Hematopoietic multipotent progenitor cell treated with erythropoietin and hydrocortisone succinate and interleukin-3 and kit ligand, for 15 days (in vitro differentiated cells): ENCODE measurements at places on chromosomes 3 and 15.

DNA sequence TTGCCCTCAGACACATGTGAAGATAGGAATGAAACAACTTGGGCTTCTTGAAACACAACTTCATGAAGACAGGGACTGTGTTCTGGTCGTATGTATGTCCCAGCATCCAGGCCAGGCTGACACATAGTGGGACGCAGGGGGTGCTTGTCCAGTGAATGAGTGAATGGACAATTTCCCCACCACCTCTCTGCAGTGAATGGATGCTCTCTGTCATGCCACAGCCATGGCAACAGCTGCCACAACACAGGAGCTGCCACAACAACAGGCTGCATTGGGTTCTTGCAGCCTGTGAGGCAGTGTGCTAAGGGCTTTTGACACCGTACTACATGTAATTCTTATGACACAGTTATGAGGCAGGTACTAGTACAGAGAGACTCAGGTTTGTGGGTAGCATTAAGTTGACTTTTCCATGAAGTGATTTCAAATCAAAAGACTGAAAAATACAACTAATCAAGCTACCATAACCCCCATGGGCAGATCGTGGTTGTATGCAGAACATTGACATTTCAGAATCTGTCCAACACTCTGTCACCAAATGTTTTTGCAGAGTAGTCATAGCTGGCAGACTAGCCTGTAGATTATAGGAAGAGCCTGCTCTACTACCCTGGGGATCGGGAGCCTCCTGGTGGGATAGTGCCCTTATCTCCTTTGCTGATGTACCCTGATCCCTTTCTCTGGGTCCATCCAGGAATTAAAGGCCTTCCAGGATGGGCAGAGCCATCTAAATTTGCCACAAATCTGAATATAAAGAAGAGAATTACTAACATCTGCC lies 40.8 kb downstream of the CLSTN2 start:
- no peak for DNase-seq

GRCh38 chr15:37109872-37110572 lies 9.7 kb upstream of the MEIS2 start:
- DNase-seq: no peak

DNA sequence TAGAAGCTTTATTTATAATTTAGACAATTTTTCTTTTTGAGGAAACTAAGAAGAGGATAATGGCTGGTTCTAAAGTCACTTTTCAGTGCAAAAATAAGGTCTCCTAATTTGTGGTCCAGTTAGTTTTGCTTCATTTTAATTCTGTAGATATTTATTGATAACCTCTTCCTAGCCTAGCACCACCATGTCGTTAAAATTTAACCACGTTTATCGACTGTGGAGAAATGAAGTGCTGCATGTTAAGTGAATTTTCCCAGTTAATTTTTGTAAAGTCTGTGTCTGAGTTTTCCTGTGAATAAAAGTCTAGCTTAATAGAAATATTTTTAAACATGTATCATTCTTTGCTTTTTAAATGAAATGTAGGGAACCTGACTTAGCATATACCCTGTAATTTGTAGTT lies 16.7 kb downstream of the LRRC28 start:
- DNase-seq: no peak

DNA sequence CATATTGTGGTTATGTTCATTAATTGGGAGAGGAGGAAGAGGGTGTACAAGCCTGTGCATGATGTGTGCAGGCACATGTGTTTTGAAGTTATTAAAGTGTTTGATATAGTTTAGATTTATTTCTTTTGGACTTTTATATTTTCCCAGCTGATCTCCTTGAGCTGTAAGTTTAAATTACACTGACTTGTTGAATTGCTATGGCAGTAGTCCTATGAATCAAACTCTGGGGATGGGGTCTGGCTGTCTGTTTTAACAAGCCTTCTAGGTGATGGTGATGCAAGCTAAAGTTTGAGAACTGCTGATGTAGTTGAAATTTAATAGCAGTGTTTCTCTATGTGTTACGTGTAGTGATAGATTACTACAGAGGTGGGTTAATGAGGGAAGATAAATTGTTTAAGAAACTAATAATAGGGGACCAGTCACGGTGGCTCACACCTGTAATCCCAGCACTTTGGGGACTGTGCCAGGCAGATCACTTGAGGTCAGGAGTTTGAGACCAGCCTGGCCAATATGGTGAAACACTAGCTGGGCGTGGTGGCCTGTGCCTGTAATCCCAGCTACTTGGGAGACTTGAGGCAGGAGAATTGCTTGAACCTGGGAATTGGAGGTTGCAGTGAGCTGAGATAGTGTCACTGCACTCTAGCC lies 7.0 kb downstream of the ARIH1 start:
- no peak for DNase-seq

GRCh38 chr15:85657132-85657531 lies 137.6 kb downstream of the KLHL25 start:
- no peak for DNase-seq

GRCh38 chr3:129281726-129282125 lies 3.1 kb downstream of the HMCES start:
- DNase-seq: no peak

DNA sequence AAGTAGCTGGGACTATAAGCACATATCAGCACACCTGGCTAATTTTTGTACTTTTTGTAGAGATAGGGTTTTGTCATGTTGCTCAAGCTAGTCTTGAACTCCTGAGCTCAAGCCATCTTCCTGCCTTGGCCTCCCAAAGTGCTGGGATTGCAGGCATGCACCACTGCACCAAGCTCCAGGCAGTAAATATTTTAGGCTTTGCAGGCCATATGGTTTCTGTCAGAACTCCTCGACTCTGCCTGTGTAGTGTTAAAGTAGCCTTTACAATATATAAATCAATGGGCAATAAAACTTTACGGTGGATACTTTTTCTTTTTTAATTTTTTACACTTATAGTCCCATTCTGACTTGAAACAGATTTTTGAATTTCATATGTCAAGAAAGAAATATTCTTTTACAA lies 41.6 kb downstream of the DAG1 start:
- DNase-seq: no peak

GRCh38 chr3:187662848-187663409 lies 7.3 kb downstream of the SST start:
- DNase-seq: no peak

DNA sequence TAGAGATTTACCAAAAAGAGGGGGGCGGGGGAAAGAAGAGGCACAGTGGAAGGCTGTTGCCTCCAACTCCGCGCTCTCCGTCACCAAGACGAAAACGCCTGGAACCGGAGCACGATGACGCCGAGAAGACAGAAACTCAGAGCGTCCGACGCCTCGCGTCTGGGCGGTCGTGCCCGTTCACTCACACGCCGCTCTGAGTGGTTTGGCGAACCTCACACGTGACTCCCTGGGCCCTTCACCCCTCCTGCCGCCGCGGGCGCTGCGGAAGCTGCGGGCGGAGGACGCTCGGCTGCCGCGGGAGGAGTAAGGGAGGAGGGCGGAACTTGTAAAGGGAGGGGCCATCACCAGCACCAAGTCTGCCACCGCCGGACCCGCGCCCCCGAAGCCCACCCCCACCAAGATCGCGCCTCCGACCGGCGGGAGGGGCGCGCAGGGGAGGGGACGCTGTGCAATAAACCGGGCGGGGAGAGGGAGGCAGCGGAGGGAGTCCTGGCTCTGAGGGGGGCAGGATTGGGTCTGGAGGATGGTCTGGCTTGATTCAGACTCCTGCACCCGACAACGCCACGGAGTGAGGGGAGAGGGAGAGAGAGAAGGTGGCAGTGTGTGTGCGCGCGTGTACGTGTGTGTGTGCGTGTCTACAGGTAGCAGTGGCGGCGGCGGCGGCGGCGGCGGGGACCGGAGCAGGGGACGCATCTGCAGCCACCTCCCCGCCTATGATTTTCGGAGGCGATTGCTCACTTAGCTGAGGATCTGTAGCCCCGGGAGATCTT lies 1.9 kb upstream of the NLGN1 start:
- no peak for DNase-seq

GRCh38 chr15:99348412-99348811 lies 97.1 kb downstream of the LRRC28 start:
- DNase-seq: no peak
